ENCODE measurements at places on chromosomes 7 and 10.

- no peak for DNase-seq
Observed at GRCh38 chr10:28520346-28520745, 12.6 kb upstream of the WAC start.

DNA sequence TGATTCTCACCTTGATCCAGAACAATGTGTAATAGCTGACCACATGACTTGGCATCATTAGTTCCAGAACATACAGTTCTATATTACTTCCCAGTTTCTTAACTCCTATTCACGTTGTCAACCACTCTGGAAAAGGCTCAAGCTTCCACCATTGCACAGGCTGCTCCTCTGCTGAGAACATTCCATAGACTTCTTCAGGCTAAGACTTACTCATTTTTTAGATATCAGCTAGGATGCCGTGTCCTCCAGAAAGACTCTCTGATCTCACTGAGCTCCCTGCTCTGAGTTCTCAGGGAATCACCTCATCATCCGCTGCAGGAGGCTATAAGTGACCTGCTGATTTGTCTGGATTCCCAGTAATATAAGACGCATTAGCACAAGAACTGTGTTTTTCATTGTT is 73.1 kb downstream of the HTR7 start:
- no peak for DNase-seq

- peak; percentile 69 for DNase-seq
Observed at GRCh38 chr7:30074422-30075030, 46.3 kb downstream of the PLEKHA8 start.

- DNase-seq = no peak
Observed at GRCh38 chr10:52106899-52107298, 207.2 kb upstream of the DKK1 start.

GRCh38 chr10:71603754-71604153 is 115.8 kb downstream of the C10orf105 start:
- no peak for DNase-seq

GRCh38 chr10:129770286-129770685 is 193.8 kb downstream of the EBF3 start:
- DNase-seq = no peak

DNA sequence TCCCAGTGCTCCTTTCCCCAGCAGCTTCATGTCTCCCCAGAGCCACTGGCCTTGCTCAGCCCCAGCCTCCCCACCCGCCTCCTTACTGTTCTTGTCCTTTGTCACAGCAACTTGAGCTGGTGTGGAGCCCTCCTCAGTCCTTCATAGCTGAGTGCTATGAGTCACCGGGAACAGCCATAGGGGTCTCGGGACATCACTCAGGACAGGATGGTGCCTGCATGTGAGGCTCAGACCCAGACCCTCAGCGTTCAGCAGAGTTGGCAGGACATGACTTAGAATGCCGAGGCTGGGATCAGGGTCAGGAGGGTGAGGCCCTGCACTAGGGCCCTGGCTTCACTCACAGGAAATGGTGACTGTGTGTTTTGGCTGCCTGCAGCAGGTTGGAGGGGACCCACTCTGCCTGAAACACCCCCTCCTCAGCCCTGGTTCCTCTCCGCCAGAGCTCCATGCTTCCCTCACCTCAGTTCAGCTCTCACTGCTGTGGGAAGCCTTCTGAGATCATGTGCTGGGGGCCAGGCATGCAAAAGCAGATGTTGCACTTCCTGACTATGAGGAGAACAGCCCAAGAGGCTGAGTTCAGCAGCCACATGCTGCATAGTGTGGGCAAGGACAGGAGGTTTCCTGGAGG is 40.7 kb upstream of the GJD4 start:
- peak; percentile 52 for DNase-seq

DNA sequence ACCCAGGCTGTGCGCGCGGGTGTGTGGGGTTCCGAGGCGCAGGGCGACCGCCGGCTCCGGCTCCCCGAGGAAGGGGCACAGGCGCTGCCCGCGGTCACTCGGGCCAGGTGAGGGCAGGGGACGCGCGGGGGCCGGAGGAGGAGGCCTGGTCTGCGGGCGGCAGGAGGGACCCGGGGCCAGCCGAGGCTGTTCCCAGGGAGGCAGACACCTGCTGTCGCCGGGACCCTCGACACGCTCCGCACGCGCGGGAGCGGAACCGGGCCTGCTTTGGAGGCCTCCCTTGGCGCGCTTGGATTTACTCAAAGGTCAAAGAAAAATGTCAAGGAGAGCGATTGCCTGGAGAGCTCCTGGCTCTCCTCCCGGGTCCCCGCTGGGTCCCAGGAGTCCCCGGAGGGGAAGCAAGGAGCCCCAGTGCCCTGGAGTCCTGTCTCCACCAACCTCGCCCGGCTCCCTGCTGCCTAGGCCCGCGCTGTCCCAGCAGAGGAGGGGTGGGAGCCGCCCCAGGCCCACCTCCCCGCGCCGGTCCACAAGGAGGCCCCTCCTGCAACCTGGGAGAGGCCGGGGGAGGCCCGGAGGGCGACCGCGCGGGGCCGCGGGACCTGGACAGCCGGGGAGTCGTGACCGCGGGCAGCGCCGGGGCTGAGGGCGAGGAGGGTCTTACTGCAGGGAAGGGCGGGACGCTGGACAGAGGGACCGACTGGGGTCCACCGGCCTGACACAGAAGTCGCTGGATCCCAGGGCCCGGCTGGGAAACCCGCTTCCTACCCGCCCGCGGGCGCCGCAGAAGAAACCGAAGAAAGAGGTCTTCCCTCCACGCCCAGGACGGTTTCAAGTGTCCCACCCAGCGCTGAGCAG is 348.9 kb downstream of the DNAJB6 start:
- DNase-seq = no peak

DNA sequence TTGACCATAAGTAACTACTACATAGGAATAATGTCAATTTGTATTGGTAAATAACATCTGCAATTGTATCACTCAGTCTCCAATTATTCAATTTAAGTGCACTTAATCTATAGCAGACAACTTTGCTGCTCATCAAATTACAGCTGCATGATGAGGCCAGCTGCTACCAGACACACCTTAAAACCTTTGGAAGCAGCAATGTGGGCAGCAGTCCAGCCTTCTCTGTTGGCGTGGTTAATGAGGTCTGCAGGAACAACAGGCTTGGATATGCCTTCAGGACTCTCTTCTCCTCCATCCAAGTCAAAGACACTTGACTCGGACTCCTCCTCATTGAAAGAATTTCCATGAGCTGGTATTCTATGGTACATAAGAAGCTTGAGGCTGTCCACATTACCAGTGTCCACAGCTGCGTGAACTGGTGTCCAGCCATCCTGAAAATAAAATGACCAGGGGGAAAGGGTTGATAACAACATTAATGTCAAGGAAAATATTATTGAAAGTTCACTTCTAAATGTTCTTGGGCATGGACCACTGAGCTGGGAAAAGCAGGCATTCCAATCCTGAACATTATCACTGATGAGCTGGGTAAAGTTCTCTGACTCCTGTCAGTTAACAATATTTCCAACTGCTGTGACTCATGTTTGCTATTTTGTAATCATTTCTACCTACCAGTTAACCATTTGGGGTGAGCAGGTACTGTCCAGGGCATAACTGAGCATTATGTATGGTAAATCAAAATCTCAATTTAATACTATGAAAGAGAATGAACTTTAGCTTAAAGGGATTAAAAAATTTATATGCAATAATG is 95.7 kb downstream of the CTTNBP2 start:
- no peak for DNase-seq

GRCh38 chr10:102419269-102420180 is 940 bp upstream of the PSD start:
- DNase-seq = no peak

DNA sequence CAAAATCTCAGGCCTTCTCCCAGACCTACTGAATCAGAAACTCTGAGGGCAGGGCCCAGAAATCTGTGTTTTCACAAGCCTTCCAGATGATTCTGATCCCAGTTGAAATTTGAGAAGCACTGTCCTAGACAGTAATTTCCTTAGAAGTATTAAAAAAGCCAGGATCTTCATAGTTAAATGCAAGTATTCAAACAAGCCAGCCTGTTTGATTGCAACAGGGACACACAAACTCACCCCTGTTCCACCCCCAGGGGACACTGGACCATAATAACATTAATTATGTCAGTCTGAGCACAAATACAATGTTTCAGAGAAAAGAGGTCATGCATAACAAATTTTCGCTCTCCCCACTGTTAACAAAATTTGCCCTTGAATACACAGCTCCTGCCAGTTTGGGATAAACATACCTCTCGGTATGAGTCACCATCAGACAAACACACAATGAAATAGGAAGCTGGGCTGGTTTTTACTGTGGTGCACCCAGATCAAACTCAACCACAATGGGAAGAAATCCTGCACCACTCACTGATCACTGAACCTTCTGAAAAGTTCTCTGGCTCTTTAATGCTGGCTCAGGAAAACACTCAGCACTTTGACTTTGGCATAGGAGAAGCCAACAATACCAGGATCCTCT is 34.3 kb downstream of the ABLIM1 start:
- DNase-seq = peak; percentile 79

DNA sequence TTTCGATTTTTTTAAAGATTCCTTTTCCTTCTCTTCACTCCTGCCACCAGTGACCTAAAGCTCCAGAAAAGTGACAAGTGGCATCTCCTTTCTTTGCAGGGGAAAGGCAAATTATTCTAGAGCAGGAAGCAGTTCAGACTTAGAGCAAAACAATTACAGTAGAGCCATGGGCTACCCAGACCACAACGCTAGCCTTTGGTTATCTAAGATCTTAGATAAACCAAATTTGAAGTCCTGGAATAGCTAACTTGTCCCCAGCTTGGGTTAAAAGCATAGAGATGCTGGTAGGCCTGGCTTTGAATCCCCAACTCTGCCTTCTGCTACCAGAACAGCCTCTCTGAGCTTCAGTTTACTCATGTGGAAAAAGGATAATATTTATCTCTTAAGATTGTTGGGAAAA is 38.4 kb downstream of the LGI1 start:
- DNase-seq = no peak

DNA sequence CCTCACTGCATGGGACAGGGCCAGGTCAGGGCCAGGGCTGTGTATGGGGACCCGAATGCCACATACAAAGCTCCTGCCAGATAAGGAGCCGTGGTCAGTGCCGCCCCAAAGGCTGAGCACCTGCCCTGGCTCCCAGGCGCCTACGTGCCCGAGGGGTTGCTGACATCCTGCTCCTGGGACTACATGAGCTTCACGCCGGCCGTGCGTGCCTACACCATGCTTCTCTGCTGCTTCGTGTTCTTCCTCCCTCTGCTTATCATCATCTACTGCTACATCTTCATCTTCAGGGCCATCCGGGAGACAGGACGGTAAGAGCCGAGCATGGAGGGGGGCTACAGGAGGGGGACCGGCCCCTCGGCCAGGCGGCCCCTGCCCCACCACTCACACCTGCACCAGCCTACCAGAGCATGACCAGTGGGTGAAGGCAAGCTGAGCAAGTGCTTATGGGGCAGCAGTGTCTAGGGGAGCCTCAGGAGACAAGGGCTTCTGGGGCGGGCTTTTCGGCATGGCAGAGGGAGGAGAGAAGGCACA is 4.9 kb downstream of the OPN4 start:
- no peak for DNase-seq

GRCh38 chr7:116339564-116339963 is 129.2 kb downstream of the TES start:
- DNase-seq = peak; percentile 55

DNA sequence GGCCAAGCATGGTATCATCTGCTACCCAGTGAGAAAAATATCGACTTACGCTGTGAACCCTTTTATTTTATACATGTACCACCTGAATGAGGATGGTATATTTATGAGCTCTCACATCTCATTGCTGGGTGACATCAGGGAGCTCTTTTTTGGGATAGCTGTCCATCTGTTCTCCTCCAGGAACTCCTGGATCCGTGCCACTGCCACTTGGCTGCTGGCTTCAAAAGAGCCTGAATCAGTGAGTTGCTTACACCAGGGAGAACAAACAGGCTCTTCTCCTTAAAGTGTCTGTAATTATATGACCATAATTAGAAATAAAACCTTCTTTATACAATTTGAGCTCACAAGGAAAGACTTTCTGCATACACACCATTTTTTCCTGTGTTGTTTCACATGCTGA is 106.2 kb downstream of the KAT6B start:
- no peak for DNase-seq

DNA sequence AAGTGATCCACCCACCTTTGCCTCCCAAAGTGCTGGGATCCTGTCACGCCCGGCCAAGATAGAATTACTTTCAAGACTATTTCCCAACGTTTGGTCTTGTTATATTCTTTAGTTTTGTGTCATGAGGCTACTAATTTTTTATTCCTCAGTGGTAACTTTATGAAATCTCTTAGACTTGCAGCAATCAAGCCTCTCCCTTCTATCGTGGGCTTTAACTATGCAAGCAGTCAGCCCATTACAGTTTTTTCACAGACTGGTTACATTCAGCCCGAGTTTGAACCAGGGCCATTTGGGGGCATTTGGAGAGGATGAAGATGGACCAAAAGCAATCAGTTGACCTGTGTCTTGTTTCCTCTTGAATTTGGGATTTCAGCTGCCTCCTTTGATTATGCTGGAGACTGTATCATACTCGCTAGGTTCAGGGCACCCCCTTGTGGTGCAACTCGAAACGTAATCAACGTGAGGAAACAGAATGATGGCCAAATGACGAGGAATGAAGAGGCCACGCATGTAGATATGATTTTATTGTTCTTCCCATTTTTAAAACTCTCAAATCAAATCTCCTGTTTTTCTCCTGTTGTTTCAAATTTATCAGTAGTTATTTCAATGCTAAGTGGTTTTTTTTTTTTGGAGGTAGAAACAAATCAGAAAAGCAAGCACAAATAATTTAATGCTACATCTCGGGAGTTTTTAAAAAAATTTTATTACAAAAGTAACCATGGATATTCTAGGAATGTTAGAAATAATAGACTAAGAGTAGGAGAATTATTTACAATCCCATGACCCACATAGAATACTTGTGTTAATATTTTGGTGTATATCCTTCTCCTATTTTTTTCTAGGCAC is 151.6 kb downstream of the KIAA1217 start:
- DNase-seq = peak; percentile 83

- peak; percentile 16 for DNase-seq
Observed at GRCh38 chr10:24393201-24393600, 184.3 kb downstream of the KIAA1217 start.

- no peak for DNase-seq
Observed at GRCh38 chr10:124075231-124075955, 18.0 kb downstream of the CHST15 start.

- DNase-seq = no peak
Observed at GRCh38 chr10:45612741-45613140, 59.8 kb downstream of the ZFAND4 start.

DNA sequence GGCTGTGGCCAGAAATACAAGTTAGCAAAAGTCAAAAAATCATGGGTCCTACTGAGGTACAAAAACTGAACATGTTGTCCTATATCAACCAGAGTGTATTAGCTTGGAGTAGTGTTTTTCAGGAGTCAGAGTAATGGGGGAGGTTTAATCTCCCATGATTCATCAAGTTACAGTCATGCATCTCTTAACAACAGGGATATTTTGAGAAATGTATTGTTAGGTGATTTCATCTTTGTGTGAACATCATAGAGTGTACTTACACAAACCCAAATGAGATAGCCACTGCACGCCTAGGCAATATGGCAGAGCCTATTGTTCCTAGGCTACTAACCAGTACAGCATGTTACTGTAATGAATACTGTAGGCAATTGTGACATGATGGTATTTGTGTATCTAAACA is 14.9 kb upstream of the TES start:
- peak; percentile 60 for DNase-seq

- DNase-seq = peak; percentile 70
Observed at GRCh38 chr10:120423431-120424197, 33.4 kb upstream of the PLPP4 start.
